ENCODE measurements at places on chromosomes 11 and 22.

DNA sequence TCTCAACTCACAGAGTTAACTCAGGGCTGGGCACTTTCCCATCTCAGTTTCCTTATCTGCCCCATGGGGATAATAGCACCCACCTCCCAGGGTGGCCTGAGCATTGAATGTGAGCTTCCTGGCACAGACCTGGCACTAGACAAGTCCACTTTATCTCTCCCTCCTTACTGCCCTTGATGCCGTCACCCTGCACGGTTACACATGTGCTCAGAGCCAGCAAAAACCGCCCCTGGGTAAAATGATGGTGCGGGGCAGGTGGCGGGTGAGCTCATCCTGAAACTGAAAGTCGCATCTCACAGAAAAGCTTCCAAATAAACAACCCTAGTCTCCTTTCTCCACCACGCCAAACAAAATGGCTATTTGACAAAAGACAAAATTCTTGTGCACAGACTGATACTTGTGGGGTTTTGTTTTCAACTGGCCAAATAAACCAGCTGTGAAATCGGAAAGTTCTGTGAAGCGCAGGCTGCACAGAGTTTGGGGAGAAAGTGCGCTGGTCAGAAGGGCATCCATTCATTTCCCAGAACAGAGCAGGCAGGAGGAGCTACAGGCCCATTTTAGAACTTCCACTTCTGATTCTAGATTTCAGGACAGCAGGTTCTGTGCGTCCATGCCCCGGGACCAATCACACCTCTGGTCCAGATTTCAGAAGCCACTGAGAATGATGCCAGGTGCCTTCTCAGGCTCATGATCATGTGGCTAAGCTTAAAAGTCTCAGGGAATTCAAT, 138.1 kb downstream of the SHANK2 start:
- DNase-seq = no peak

DNA sequence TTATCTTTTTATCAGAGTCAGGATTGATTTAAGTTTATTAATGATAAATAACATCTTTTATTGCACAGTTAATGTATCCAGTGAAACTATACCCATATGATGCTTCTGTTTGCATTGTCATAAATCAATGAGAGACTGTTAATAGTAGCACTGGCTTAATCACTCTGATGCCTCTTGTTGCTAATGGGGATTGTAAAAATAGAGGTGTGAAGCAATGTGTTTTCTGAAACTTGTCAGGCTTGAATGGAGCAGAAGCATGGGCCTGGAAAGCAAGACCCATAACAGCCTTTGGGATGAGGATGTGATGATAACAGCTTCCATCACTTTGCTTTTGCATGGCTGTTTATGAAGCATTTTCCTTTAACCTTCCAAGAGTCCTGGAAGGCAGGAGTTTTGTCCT, 319.7 kb downstream of the DDX10 start:
- DNase-seq = no peak

- DNase-seq = peak; percentile 35
Observed at GRCh38 chr11:34916843-34917770, 689 bp downstream of the PDHX start.

- DNase-seq = no peak
Observed at GRCh38 chr11:5591613-5592012, 4.8 kb upstream of the TRIM6 start.

DNA sequence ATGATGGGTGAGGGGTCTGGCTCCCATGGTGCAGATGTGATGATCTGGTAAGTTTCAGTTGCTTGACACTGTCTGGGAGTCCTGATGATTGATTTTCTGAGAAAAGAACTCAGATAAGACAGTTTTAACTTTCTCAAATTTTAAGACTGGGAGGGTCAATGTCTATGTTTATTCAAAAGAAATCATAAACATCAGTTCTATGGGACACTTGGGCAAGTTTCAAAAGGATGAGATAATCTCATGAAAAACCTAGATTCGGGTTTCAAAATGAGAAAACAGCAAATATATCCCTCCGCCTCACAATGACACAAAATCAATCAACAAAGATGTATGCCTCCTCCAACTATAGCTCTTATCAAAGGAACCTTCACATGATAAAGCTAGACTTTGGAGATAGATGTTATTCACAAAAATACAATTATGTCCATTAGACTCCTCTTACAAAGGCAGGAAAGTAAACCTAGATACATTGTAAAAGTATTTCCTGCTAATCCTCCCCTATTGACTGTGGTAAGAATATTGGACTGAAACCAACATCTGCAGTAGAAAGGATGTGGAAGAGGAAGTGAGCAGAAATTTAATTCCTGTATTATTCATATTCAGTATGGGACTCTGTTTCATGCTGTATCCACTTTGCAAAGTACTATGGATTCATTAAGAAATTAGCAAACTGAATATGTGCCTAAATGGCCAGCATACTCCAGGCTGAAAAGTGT, 21.6 kb downstream of the SVIP start:
- no peak for DNase-seq

GRCh38 chr11:12180257-12181205, 70.1 kb downstream of the MICAL2 start:
- DNase-seq = no peak

- DNase-seq = no peak
Observed at GRCh38 chr11:45928535-45929215, 6.2 kb downstream of the LARGE2 start.

GRCh38 chr11:45771193-45771565, 33.8 kb upstream of the SLC35C1 start:
- peak; percentile 83 for DNase-seq

DNA sequence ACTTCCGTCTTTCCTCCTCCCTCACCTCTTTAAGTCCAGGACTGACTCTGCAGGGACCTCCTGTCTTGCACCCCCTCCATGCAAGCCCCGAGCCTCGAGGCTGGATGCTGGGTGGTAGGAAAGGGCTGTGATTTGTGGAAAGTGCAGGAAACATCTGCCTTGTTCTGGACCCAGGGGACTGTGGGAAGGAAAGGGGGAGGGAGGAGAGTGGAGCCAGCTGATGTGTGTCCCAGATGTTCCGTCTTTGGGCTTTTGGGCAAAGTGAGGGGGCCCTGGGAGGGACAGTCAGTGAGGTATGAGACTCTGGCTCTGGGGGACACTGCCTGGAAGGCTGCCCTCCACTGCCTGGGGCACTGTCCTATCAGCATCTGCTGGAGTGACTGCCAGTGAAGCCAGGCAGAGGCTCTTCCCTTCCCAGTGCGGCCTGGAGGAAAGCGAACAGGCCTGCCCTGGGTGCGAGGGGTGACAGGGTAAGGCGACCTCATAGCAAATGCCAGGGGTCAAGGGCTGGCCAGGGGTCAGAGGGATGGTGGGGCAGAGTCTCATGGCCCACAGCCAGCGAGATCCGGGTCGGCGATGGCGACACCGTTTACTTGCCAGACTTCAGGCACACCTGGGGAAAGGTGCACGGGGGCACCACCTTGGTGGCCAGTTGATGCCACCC, 1.7 kb downstream of the MRGPRD start:
- peak; percentile 30 for DNase-seq

- no peak for DNase-seq
Observed at GRCh38 chr22:19090183-19090582, 32.0 kb downstream of the DGCR2 start.

GRCh38 chr11:71936825-71937224, 8.0 kb downstream of the RNF121 start:
- no peak for DNase-seq

Measured in testis (tissue), 5 donors.